ENCODE measurements at places on chromosomes 2 and 18.
A peak's percentile ranks its signal among the peaks of the same experiment; 100 is the strongest.

DNA sequence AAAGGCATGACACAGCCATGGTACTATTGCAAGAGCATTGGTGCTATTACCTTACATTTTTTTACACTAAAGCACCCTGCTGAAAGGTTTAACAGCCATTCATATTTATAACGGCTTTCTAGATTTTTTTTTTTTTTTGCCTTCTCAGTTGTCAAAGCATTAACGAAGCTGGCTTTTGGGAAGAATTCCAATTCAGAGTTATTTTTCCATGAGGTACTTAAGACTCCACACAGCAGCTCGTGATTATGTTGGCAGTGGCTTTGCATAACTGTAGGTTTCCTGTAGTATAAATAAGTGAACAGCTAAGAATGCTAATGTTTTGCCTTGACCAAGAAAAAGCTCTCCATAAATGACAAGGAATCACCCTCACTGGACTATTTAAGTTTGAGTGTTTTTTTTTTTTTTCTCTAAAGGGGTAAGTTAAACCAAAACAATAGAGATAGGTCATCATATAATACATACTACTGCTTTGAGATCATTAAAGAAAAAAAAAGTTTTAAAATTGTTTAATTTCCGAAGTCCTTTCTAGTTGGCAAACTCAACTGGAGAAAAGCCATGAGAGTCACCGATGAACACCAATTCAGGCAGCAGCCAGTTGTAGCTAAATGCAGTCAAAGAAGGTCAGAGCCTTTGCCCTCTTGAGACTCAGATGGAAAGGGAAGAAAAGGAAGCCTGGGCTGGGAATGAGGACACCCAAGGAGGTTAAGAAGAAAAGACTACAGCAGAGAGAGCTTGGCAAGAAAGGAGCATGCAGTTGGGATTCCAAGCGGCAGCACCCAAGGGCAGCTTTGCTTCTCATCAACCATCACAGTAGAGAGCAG is 187.4 kb upstream of the NCKAP5 start:
- DNase-seq = peak; percentile 75

- DNase-seq = no peak
These were observed 765 bp upstream of the LHCGR start for GRCh38 chr2:48756289-48756688.

GRCh38 chr18:79199691-79200374 is 130.6 kb downstream of the ATP9B start:
- DNase-seq = no peak

DNA sequence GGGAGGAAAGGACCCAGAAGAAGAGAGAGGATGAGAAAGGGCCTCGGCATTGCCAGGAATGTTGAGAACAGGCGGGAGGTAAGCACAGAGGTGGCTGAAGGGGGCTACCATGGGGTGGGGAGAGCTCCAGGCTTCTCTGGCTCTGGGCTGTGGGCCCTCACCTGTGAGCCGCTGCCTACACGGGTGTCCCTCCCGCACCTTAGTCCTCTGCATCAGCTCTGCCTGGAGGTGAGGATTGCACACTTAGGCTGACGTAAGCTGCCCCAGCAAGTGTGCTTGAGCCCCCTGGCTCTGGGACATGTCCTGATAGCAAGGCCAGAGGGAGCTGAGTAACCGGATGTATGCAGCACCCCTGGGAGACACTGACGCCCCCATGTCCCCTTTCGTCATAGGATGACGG is 33.9 kb downstream of the TMEM18 start:
- DNase-seq = no peak

- DNase-seq = no peak
These were observed 289.1 kb downstream of the NBAS start for GRCh38 chr2:15271941-15272542.

DNA sequence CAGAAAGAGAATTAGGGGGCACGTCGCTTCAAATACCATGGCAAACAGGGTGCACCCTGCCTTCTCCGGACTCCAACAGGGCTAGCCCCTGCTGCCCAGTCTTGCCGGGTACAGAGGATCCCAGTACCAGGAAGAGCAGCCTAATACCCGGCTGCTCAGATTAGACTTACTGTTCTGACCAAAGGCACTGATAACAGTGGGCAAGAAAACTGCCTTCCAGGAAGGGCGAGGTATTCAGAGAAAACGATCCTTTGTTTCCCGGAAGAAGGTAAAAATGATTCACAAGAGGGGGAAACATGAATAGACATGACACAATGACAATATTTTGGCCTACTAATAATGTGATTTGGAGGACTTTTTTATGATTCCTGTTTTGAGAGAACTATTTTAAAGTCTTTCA is 99.9 kb downstream of the SS18 start:
- no peak for DNase-seq

- DNase-seq = no peak
These were observed 21.6 kb upstream of the ITGB6 start for GRCh38 chr2:160221391-160222276.

DNA sequence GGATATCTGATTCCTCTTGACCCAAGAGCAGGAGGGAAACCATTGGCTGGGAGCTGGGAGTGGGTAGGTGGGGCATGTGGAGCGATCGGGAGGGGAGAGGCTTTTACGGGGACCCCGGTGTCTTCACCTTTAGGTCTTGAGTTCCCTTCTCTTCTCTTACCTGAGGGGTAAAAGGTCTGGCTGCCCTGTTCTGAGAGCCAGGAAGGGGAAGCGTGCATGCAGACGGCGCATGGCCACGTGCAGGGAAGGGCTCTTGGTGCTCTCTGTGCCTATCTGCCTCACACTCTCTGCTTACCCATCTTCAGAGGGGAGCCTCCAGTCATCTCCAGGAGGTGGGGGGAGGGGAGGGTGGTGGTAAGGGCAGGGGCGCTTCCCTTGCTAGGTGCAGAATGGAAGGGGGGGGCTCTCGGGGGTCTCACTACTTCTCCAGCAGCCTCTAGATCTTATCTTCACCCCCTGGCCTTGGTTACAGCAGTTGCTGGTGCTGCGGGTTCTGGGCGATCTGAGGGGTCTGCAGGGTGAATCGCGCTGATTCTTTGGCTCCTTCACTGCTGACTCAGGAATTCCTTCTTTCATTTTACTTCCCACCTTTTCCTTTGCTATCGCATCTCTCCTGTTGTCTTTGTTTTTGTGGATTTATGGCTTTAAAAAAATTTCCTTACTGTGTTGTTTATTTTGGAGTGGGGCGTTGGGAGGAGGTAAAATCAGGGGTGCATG is 225.8 kb upstream of the HS6ST1 start:
- DNase-seq = no peak

DNA sequence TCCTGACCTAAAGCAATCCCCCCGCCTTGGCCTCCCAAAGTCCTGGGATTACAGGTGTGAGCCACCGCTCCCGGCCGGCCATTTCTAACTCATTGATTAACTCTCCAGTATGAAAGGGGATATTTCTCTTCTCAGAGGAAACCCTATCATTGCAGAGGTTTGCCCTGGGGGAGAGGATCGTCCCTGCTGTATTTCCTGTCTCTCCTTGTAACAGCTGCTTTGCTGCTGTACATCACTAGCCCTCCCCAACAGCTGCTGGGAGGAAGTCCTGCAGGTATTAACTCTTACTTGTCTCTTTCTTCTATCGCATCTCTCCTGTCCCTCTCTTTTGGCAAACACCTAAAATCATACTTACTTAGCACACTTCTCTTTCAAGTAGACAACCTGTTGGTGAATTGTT is 219.0 kb upstream of the DSEL start:
- no peak for DNase-seq

DNA sequence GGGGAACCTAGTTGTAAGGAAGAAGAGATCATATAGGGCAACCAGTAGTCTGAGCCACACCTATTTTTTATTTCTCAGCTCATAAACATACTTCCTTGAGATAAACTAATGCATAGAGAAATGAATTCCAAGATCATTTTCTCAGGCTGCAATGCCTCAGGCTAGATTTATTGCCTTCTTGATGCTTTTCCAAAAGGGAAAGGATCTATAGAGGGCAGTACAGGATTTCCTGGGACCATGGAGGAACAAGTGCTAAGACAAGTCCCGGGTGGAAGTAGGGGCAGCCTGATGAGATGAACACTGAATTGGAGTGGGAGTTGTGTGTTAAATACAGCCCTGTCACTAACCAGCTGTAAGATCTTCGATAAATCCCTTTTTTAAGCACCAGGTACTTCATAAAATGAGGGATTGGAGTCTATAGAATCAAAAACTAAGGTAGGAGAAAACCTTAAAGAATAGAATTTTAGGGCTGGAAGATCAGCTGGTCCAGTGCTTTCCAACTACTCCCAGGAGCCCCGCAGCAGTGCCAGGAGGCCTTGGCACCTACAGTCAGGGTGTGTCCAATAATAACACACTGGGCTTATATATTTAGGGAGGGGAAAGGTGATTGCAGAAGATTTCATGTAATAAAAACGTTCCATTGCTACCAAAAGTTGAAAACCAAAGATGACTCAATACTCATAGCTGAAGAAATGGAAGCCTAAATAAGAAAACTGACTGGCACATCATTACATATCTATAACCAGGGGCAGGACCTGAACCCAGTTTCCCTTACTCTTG is 58.1 kb downstream of the SERTAD2 start:
- DNase-seq = peak; percentile 29

GRCh38 chr2:83951378-83951947 is 507.6 kb downstream of the SUCLG1 start:
- no peak for DNase-seq

- no peak for DNase-seq
These were observed 114.9 kb upstream of the BCL2L11 start for GRCh38 chr2:111005821-111006220.

- no peak for DNase-seq
These were observed 438.7 kb upstream of the MYT1L start for GRCh38 chr2:2769481-2770431.

- no peak for DNase-seq
These were observed 32.2 kb downstream of the KCTD18 start for GRCh38 chr2:200477667-200478131.

DNA sequence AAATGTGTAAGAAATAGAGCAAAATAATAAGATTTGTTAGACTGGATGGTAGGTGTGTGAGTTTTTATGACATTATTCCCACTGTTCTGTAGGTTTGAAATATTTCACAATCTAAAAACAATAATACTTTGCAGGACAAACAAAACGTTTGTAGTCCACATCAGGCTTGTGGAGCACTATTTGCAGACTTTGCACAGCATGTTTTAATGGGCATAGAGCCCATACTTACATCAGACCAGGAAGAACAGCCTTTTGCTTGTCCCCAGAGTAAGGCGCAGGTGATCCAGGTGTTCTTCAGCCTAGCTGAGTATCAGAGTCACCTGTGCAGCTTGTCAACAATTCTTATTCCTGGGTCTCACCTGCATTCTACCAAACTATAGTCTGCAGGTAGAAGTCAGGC is 9.1 kb upstream of the STK39 start:
- no peak for DNase-seq

- no peak for DNase-seq
These were observed 193.9 kb downstream of the SMAD2 start for GRCh38 chr18:47736376-47737140.

- DNase-seq = no peak
These were observed 75.7 kb downstream of the TRIM43 start for GRCh38 chr2:95667480-95667879.

- DNase-seq = peak; percentile 52
These were observed 714 bp downstream of the ASXL3 start for GRCh38 chr18:33578518-33579348.

GRCh38 chr2:53460937-53461336 is 306.7 kb upstream of the CHAC2 start:
- DNase-seq = no peak

- no peak for DNase-seq
These were observed 8.9 kb upstream of the THUMPD2 start for GRCh38 chr2:39787950-39788349.

Data from HAP-1 (cell line).